GDM1 (cell line): ENCODE measurements at places on chromosomes 11 and 22.

- DNase-seq: no peak
Observed at GRCh38 chr11:3058753-3059664, 1.8 kb upstream of the CARS1 start.

DNA sequence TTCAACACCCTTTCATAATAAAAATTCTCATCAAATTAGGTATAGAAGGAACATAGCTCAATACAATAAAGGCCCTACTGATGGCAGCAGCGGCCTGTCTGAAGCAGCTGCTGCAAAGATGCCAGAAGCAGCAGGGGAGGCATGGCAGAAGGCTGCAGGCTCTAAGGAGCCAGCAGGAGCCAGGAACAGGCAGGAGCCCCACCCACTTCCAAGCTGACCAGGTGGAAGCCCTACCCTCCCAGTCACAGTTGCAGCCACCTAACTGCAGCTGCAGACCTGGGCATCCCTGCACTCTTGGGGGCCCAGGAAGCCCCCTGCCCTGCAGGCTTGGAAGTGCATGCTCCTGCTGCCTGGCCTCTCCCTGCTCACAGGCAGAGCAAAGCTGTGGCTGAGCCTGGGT lies 18.2 kb upstream of the OR6A2 start:
- no peak for DNase-seq

GRCh38 chr11:99366546-99366945 lies 345.8 kb downstream of the CNTN5 start:
- no peak for DNase-seq

DNA sequence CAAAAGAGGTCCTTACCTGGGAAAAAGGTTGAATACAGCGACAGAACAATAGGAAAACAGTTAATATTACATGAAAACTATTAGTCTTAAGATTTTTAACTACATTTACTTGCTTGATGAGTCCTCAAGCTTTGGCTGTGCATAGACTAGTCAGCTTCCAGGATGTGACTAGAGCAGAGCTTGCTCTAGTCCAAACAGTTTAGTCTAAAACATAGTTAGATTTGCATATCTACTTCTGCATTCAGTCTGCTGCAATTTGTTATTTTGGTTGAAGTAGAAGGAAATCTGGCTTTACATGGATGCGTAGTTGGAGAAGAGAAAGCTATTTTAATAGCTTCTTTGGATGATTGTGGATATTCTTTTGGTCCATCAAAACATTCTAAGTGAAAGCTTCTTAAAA lies 95.3 kb upstream of the ALKBH3 start:
- no peak for DNase-seq

DNA sequence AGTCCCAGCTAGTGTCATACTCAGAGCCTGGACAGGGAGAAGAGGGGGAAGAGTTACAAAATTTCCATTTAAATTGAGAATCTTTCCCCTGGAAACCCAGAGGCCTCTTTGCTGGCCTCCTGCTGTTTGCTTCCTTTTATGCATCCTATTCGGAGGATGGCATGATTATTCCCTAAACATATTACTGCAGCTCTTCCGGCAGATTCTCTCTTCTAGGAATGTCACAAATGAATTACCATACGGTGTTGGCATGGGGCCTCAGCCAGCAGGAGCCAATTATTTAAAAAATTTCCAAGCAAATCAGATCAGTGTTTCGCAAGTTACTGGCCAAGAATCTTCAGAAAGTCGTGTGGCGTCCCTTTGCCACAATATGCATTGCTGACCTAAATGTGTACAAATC lies 326.7 kb upstream of the NCAM1 start:
- no peak for DNase-seq

DNA sequence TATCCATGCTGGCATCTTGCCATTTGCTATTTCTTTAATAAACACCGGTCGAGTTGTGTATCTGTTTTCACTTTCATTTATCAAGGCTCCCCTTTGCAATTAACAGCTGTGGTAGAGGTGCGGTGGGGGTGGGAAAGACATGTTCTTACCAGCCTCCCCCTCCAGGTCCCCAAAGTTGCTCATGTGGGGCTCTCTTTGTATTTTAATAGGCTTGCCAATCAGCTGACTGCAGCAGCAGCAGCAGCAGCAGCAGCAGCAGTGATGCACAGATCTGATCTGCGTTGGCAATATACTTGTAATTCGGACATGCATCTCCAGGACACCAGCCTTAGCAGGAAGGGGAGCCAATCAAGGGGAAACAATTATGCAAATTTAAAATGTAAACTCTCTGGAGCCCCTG lies 40.3 kb upstream of the E2F8 start:
- no peak for DNase-seq

GRCh38 chr11:78605296-78605695 lies 30.6 kb upstream of the NARS2 start:
- no peak for DNase-seq

GRCh38 chr22:39179401-39179827 lies 26.9 kb upstream of the CBX7 start:
- no peak for DNase-seq

GRCh38 chr11:37973941-37974340 lies 1375.9 kb upstream of the RAG2 start:
- no peak for DNase-seq

DNA sequence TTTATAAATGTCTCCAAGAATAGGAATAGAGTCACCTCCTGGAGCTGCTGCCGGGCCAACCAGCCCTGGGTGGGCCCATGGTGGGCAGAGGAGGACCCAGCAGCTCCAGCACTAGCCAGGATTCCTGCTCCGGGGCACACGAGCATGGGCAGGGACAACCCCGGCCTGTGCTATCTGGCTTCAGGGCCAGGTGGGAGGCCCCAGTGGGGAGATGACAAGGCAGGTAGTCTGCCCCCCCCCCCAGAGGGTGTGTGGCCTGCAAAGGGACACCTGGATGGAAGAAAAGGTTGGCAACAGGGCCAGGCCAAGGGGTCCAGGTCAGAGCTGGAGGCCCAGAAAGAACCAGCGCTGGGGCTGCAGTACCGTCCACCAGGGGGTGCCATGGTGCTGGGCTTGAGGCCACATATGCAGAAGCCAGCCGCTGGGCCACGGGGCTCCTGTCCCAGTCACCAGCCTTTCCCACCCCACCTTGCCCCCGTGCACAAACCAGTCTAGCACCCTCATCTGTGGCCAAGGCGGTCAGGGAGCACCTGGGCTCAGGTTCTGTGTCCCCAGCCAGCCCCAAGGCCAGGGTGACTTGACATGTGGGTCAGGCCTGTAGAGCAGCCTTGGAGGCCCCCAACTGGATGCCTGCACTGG lies 3.4 kb downstream of the TSPAN32 start:
- DNase-seq: peak; percentile 66

- peak; percentile 32 for DNase-seq
Observed at GRCh38 chr11:59076876-59077571, 9.1 kb upstream of the GLYATL1B start.

- DNase-seq: no peak
Observed at GRCh38 chr11:9138612-9139579, 47.5 kb upstream of the SCUBE2 start.

- no peak for DNase-seq
Observed at GRCh38 chr11:101553891-101554292, 29.9 kb downstream of the TRPC6 start.

DNA sequence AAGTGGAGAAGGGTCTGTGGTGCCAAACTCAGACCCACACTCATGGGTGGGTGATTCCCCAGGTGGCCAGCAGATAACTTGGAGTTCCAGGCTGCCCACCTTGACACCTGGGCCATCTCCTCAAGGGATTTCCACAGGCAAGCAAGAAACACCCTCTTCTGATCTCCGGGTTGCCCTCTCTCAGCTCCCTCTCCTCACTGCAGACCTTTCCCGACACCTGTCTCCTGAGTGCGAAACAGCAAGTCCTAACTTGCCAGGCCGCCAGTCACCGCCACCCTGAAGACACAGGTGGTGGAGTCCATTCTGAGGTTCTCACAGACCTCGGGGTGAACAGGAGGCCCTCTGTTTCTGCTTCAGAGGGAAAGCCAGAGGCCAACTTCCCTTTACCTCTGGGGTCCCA lies 16.6 kb downstream of the GALNT18 start:
- DNase-seq: no peak

DNA sequence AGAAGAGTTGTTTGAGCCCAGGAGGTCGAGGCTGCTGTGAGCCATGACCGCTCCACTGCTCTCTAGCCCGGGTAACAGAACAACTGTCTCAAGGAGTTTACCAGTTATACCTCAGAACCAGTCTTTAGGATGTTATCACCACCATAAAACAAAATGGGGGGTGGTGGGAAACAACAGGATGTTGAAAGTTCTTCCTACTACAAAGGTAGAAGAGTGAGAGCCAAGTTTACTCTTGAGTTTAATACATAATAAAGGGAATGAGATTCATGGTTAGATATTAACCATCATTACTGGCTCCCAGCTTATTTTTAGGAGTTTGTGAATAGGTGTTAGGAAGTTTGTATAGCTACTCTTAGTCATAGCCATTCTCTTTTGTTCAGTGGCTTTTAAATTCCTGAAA lies 78.8 kb upstream of the HORMAD2 start:
- no peak for DNase-seq

DNA sequence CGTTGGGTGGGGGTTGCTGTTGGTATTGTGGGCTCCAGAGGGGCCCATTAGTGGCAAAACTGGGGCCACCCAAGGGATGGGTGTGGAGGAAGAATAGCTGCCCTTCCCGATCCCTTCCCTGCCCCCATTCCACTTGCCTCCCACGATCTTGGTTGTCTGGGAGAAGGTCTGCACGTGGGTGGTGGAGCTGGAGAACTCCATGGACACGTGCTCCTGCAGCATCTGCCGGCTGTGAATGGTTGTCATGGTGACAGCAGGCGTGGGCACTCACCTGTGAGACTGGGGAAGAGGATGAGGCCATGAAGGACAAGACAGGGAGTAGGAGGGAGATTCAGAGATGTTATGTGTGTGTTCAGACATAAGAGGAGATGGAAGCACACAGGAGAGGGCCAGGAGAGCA lies 2.0 kb downstream of the IGSF22 start:
- no peak for DNase-seq

GRCh38 chr22:32859743-32860142 lies 58.2 kb downstream of the TIMP3 start:
- DNase-seq: no peak

DNA sequence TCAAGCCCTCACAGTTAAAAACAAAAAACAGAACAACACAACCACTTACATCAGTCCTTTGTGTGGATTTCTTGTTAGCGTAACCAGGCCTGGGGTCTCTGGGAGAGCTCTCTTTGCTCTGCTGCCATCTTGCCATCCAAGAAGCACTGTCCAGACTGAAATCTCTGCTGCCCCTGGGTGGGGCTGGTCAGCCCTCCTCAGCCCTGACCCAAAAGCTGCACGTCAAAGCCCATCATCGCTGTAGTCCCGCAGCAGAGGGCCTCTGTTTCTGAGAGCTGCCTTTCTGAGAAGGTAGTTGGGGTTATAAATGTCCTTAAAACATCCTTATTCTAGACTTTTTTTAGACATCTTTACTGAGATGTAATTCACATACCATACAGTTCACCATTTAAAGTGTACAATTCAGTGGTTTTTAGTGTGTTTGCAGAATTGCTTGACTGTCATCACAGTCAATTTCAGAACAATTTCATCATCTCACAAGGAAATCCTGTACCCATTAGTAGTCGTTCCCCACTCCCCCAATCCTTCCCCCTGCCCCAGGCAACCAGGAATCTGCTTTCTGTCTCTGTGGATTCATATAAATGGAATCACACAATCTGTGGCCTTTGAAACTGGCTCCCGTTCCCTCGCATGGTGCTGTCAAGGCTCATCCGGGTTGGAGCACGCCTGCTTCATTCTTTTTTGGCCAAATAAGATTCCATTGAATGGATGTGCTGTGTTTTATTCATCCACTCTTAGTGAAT lies 94.9 kb downstream of the TBC1D22A start:
- no peak for DNase-seq

- no peak for DNase-seq
Observed at GRCh38 chr22:37449331-37450001, 22.2 kb upstream of the ELFN2 start.

DNA sequence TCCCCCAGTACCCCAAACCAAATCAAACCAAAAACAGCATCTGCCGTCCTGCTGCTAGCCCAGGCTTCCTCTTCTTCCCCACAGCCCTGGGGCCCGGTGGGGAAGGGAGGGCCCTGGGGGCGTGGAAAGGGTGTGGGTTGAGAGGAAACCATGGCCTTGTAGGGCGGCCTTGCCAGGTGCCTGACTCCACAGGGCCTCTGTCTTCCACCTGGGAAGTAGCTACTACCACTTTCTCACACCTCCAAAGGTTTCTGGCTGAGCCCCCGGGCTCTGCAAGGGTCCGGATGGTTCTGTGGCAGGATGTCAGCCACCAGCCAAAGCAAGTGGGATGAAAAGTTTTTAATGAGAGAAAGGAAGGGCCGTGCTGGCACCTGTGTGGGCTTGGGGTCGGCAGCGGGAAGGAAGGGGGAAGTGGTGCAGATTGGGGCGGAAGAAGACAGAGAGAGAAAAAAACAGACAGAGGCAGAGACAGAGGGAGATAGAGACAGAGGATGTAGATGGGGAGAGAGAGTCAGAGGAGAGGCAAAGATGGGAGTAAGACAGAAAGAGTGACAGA lies 10.5 kb downstream of the TPST2 start:
- peak; percentile 79 for DNase-seq

GRCh38 chr22:44996648-44997047 lies 13.2 kb downstream of the PHF21B start:
- DNase-seq: no peak

GRCh38 chr11:2130881-2131352 lies 8.3 kb downstream of the IGF2 start:
- DNase-seq: no peak

DNA sequence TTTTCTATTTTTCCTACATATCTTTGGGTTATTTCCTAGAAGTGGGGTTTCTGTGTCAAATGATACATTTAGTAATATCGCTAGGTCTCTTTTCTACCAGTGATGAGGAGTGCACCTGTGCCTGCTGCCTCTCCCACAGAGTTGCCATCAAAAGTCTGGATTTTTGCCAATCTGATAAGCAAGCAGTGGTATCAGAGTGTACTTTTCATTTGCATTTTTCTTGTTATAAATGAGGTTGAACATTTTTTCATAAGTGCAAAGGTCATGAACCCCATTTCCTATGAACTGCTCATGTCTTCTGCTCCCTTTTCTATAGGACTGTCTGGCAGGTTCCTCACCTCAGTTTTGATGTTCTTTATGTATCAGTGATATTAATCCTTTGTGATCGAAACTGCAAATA lies 1.7 kb downstream of the TRPM5 start:
- DNase-seq: no peak

DNA sequence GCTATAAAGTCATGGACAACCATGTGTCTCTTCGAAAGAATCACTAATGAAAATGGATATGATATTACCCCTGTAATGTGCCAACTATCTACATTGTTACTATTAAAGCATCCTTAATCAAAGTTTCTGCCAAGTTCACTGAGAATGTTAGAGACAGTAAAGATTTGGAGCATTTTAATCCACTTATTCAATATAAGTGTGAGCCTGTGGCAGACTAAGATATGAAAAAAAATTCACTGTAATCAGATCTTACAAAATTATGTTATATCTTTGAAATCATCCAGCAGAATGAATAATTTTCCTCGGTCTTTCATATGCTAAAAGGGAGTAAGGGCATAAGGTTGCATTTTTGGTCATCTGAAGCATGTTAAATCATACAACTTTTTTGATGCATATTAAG lies 49.9 kb downstream of the MAML2 start:
- DNase-seq: no peak
